ENCODE measurements at places on chromosomes 7 and 10.

GRCh38 chr10:21340331-21340730 is 185.2 kb downstream of the SKIDA1 start:
- DNase-seq, result no peak

DNA sequence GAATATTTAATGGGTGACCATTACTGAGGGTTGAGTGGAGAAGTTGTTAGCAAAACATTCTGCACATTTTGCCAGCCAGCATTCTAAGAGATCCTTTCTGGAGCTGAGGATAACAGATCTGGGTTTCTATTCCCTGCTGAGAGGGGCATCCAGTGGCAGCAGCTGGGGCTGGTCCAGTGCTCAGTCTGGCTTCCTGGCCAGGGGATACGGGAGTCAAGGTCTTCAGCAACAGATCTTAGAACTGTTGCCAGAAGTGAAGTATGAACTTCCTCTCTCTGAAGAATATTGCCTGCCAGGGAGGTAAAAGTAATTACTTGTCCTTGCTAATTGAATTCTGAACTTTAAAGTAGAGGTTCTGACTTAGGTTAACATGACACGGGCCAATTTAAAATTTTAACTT is 568.4 kb downstream of the REEP3 start:
- DNase-seq, result no peak

GRCh38 chr10:118668228-118668952 is 72.9 kb upstream of the PRLHR start:
- no peak for DNase-seq

GRCh38 chr10:103676058-103676785 is 179.2 kb downstream of the SH3PXD2A start:
- DNase-seq, result no peak

GRCh38 chr10:121926157-121926556 is 1.7 kb downstream of the ATE1 start:
- no peak for DNase-seq

GRCh38 chr7:145434811-145435210 is 599.0 kb upstream of the TPK1 start:
- DNase-seq, result no peak

GRCh38 chr7:94426980-94427875 is 32.5 kb downstream of the COL1A2 start:
- DNase-seq, result no peak

- no peak for DNase-seq
These were observed 15.1 kb upstream of the ZMIZ1 start for GRCh38 chr10:79053481-79054202.

DNA sequence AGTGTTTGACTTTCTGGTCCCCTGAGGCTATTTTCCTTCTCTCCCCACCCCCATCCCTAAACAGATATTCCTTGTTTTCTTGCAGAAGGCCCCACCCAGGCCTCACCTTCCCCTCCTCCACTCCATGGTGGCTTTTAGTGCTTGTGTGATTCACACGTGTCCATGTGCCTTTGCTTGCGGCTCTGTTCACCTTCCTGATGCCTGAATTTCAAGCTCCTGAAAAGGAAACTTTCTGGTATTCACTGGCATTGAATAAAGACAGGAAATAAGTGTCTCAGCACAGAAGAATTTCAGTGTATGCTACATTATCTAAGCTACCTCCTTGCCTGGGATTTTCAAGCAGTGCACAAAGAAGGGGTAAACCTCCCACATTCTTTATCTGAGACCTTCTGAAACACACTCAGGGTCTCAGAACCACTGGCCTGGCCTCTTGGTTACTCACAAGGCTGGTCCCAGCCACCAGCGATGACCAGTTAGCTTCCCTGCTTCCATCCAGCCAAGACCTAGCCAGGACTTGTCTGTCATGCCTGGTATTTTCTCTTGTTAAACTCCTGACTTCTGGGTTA is 17.2 kb upstream of the UBE2H start:
- DNase-seq, result no peak

GRCh38 chr10:34589275-34589674 is 225.8 kb downstream of the PARD3 start:
- DNase-seq, result no peak

- no peak for DNase-seq
These were observed 166.3 kb upstream of the RNF32 start for GRCh38 chr7:156474241-156474743.

- no peak for DNase-seq
These were observed 22.5 kb downstream of the SYPL1 start for GRCh38 chr7:106089647-106090046.

GRCh38 chr7:134645935-134646334 is 718 bp upstream of the BPGM start:
- DNase-seq, result no peak

GRCh38 chr7:154484406-154484805 is 432.2 kb downstream of the DPP6 start:
- no peak for DNase-seq

DNA sequence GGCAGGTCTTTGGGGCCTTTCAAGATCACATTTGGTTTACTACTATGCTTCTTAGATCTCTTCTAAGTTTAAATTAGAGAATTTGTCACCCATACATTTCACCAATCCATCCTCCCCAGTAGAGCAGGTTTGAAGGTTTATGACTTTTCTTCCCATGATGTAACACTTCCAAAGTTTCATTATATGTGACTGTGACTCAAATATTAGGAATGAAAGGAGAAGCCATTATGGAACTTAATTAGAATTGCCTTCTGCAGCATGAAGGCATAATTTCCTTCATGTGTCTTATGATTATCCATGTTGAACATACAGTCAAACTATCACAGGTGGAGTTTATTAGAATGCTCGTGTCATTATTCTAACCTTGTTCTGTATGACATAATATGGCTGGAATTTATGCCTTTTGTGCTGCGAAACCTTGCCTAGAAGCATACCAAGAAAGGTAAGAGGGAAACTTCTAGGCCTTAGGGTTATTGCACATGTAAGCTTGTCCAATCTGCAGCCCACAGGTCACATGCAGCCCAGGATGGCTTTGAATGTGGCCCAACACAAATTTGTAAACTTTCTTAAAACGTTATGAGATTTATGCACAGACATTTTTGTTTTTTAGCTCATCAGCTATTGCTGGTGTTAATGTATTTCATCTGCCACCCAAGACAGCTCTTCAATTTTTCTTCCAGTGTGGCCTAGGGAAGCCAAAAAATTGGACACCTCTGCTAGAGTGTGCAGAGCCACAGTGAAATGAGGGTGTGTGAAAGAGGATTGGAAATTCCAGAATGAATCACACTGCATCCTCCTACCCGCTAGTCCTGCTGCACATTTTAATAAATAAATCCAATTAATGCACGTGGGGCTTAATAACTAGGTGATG is 133.6 kb downstream of the TMEM26 start:
- DNase-seq, result no peak

- DNase-seq, result no peak
These were observed 23.3 kb downstream of the WDR86 start for GRCh38 chr7:151386301-151387160.

DNA sequence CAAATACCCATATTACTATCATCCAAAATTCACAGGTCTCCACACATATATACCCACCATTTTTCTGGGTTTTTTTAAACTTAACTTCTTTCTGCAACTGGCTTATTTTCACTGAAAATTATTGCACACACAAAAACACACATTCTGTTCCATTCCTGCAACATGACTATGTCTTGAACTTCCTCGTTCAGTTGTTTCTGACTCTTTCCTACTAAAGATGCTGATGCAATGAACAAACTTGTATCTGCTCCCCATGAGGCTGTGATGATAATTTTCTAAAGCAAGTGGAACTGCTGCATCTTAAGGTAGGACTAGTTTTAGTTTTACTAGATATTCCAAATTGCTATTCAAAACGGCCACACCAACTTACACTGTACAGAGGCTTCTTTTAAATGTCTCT is 77.7 kb downstream of the OSBPL3 start:
- no peak for DNase-seq

DNA sequence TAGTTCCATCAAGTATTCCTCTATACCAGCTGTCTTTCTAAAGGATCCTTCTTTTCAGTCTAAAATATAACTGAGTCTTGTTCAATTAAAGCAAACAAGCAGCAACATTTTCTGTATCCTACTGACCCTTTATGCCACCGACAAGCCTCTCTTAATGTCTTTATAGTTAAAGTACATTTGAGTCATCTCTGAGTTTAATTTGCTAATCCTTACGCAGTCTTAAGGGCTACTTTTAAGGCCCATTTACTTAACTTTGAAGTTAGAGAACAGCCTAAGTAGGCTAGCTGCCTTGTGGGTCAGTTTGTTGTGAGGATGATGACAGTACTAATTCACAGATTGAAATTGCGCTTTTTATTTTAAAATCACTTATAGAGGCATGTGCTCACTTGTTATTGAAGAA is 265.5 kb upstream of the FERD3L start:
- DNase-seq, result no peak

DNA sequence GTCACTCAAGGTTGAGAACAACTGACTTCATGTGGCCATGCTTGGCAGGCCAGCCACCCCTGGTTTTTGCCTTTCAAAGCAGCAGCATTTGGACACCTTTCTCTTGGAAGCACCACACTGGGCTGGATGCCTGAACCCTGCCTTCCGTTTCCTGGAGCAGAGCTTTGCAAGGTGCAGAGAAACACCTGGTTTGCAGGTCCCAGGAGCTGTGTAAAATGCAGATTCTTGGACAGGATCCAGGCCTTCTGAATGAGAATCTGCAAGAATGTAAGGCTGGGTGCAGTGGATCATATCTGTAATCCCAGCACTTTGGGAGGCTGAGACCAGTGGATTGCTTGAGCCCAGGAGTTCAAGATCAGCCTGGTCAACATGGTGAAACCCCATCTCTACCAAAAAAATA is 18.0 kb upstream of the DUSP5 start:
- no peak for DNase-seq

DNA sequence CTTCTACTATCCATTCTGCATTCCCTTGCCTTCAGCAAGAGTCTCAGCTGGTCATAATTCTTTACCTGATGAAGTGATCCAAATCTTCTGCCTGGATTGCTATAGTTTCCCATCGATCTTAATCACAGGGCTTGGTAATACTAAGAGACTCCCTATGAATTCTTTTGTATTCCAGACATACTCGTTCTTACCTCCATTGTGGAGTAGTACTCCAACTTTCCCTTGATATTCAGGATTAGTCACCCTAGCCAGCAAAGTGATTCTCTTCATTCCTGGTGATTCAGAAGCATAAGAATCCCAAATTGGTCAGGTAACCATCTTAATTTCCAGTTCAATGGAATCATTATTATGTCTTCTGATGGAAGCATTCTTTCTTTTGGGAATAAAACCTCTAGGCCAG is 96.7 kb downstream of the TWIST1 start:
- DNase-seq, result no peak

DNA sequence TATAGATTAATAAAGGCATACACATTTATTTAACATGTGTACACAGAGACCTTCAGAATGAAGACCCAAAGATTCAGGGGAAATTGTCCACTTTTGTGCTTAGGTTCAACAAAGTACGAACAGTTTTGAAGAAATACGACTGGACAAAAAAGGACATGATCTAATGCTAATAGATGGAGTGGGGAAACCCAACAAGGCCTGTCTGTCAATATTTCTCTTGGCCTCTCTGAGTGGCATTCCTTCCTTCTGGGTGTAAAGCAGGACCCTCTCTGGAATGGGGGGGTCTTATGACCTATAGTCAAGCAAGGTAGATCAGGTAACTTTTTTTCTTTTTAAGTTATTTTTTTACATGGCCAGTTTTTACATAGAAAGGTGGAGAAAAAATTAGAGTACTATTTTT is 222.3 kb upstream of the IGFBP3 start:
- no peak for DNase-seq

- no peak for DNase-seq
These were observed 225.1 kb downstream of the TFEC start for GRCh38 chr7:115805458-115805857.

- no peak for DNase-seq
These were observed 47.4 kb downstream of the PRPF18 start for GRCh38 chr10:13634207-13634606.

- DNase-seq, result no peak
These were observed 717.0 kb upstream of the IGFBP3 start for GRCh38 chr7:46637793-46638735.

DNA sequence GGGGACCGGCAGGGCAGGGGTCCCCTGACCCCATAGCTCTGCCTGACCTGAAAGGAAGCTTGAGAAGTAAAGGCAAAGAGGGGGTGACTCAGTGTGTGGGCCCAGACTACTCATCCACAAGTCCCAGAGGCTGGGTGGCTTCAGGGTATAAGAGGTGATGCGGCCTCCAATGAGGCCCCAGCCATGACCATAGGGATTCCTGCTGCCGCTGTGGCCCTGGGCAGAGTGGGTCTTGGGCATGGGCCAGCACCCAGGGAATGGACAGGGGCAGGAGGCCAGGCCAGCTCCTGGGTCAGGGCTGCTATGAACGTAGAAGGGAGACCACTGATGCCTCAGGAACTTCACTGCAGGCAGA is 64.4 kb upstream of the EBF3 start:
- DNase-seq, result no peak

DNA sequence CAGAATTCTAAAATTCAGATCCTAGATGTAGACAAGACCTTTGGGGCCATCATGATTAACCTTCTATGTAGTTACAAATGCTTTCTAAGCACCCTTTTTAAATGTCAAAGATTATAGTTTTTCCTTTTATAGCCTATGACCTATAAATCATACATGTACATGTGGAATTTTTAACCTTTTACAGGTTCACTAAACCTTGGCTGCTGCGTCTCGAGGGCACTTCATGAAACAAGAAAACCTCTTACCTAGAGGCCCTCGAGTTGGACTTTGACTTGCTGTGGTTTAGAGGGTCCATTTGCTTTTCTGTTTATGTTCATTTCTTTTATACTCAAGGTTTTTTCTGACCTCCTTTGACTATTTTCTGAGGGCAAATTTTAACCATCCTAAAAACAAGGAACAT is 302.2 kb downstream of the CSTF2T start:
- no peak for DNase-seq

- DNase-seq, result no peak
These were observed 75.9 kb downstream of the BUB3 start for GRCh38 chr10:123229927-123230630.

DNA sequence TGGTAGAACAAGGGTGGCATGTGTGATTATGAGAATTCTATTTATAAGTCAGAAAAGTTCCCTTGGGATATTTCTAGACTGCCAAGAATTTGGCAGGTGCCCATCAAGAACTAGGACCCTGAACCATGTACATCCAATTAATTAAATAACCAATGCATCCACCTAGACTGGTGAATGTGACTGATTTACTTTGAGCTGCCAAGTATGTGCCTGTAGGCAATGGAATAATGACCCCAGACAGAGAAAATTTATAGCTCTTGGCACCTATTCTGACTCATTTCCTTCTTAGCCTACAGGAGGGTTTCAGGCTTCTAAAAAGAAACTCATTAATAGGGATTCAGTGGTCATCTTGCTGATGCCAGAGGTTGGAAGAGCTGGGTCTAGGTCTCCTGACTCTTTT is 54.9 kb downstream of the KCNH2 start:
- DNase-seq, result no peak

DNA sequence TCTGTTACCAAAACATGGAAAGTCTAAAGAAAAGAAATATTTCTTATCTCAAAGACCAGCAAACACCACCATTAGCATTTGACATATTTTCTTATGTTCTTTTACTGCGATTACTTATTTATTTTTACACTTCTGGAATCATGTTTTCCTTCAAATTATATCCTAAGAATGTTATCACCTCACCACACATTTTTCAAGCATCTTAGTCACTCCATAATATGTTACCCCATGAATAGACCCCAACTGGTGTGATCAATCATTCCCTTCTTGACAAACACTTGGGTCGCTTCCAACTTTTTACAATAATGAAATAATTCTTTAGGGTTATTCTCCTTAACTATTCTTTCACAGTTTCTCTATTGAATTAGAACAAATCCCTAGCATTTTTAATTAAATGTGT is 67.4 kb downstream of the AMPH start:
- no peak for DNase-seq
